ENCODE measurements at places on chromosomes 16 and 17. TPM values are rescaled to one million over a fixed set of nuclear protein-coding genes. Genes with fewer than 3 reads are reported as not detected.

Gene ADAM11
- 0.73 TPM for total RNA-seq

Gene CACNG4
- total RNA-seq, result not detected

GRCh38 chr17:35752471-35752870 lies 568 bp downstream of the GAS2L2 start:
- peaks cover 6% of the 10 kb centered on the region for H3K4me1 ChIP-seq
- H3K4me3 ChIP-seq, result no peak overlapping the region
- DNase-seq, result peak; percentile 82
- no peaks in the 10 kb centered on the region for H3K36me3 ChIP-seq

DNA sequence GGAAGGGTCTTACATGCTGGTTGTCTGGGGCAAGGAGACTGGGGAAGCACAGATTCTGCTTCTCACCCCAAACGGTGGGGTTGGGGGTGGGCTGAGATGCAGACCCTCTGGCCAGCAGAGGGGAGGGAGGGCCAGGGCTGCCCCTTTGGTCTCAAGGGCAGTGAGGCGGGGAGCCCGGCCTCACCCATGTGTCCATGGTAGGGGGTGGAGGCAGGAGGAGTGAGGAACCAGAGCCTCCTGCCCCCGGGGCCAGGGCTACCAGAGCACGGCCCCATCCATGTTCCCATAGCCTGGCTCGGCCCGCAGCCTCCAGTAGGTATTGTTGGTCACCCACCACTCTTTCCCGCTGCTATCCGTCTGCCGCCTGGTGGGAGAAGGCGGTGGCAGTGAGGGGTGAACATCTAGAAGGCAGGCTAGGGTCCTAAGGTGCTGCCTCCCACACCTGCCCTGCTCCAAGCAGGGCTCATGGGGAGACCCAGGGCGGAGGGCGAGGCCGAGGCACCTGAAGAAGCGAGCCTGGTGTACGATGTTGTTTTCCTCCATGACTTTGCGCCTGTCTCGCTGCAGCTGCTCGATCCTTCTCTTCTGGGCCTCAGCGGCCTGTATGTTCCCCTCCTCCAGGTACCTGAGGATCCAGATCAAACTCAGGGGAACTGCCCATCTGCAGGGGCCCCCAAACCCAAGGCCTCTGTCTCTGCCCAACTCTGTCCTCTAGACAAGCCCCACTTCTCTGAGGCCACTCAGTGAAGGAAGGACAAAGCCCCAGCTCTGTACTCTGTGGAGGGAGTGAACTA lies 13.4 kb downstream of the OSBPL7 start:
- DNase-seq, result no peak
- H3K4me1 ChIP-seq, result peaks cover 46% of the 10 kb centered on the region
- H3K27me3 ChIP-seq, result no peaks in the 10 kb centered on the region

- peaks cover 72% of the 10 kb centered on the region for H3K4me1 ChIP-seq
- H3K4me3 ChIP-seq, result peak overlapping the region; percentile 22
- H3K36me3 ChIP-seq, result no peaks in the 10 kb centered on the region
- no peaks in the 10 kb centered on the region for H3K27me3 ChIP-seq
These were observed 8.0 kb upstream of the FASN start for GRCh38 chr17:82105882-82106687.

Gene PIMREG
- total RNA-seq, result 1.8 TPM

Gene LONP2
- 28.8 TPM for total RNA-seq

Gene TBC1D3G
- not detected for total RNA-seq

DNA sequence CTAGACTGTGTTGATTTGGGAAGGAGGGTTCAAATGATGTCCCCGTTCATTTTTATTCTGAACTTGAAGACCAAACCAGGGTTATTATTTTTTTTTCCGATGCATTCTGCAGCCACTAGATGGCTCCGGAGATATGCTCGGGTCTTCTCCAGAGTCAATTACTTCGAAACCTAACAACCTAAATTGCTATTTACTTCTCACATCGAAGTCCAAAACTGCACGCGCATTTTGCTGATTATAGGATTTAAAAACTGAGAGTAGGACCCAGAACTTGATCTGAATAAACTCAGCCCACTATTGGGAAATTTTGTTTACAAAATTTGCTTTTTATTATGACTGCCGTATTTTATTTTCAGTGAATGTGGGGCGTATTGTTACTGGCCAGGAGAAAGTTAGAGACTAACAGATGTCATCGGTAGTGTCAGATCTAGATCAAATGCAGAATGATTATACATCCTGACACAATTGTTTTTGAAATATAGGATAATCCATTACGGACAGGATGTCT lies 263.8 kb downstream of the HS3ST3A1 start:
- no peaks in the 10 kb centered on the region for H3K36me3 ChIP-seq
- no peaks in the 10 kb centered on the region for H3K27me3 ChIP-seq
- H3K4me3 ChIP-seq, result peak overlapping the region; percentile 28
- DNase-seq, result peak; percentile 79

Gene CNGB1
- not detected for total RNA-seq

GRCh38 chr17:20203761-20204263 lies 194.7 kb downstream of the SPECC1 start:
- peaks cover 5% of the 10 kb centered on the region for H3K36me3 ChIP-seq
- peaks cover 11% of the 10 kb centered on the region for H3K4me1 ChIP-seq
- no peaks in the 10 kb centered on the region for H3K27me3 ChIP-seq
- H3K4me3 ChIP-seq, result no peak overlapping the region
- H3K27ac ChIP-seq, result no peak overlapping the region

- H3K36me3 ChIP-seq, result peaks cover 100% of the 10 kb centered on the region
- no peaks in the 10 kb centered on the region for H3K4me1 ChIP-seq
- no peak for DNase-seq
- H3K4me3 ChIP-seq, result no peak overlapping the region
- no peaks in the 10 kb centered on the region for H3K27me3 ChIP-seq
These were observed 15.4 kb downstream of the SMARCE1 start for GRCh38 chr17:40632216-40632615.

GRCh38 chr16:85068746-85069145 lies 41.2 kb downstream of the KIAA0513 start:
- peaks cover 86% of the 10 kb centered on the region for H3K36me3 ChIP-seq
- no peaks in the 10 kb centered on the region for H3K4me1 ChIP-seq
- H3K4me3 ChIP-seq, result no peak overlapping the region
- H3K27ac ChIP-seq, result no peak overlapping the region

Gene CA7
- total RNA-seq, result not detected

GRCh38 chr16:28503470-28504259 lies 3.0 kb downstream of the IL27 start:
- no peaks in the 10 kb centered on the region for H3K36me3 ChIP-seq
- H3K4me3 ChIP-seq, result no peak overlapping the region
- no peaks in the 10 kb centered on the region for H3K4me1 ChIP-seq
- peaks cover 20% of the 10 kb centered on the region for H3K27me3 ChIP-seq

Gene LRRC37A
- total RNA-seq, result 3.3 TPM

Gene TMEM98
- 104 TPM for total RNA-seq

DNA sequence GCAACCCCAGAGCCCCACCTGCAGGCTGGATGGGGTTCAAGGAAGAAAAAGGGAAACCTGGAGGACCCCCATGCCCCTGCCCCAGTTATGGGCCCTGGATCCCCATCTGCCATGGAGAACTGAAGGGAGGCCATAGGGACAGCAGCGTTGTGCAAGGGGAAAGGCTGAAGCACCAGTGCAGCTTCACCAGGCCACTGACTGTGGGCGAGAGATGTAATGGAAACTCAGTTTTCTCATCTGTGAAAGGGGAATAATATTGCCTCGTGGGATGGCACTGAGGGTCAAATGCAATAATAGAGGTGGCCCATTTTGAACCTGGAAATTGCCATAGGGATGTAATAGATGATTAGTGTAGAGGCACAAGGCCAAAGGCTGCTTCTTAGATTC lies 9.9 kb upstream of the TSPOAP1 start:
- peaks cover 7% of the 10 kb centered on the region for H3K36me3 ChIP-seq
- H3K27me3 ChIP-seq, result peaks cover 15% of the 10 kb centered on the region
- H3K4me3 ChIP-seq, result peak overlapping the region; percentile 14
- DNase-seq, result no peak

GRCh38 chr17:14833201-14833785 lies 431.8 kb downstream of the PMP22 start:
- H3K27ac ChIP-seq, result no peak overlapping the region
- no peaks in the 10 kb centered on the region for H3K4me1 ChIP-seq
- no peak overlapping the region for H3K4me3 ChIP-seq
- no peaks in the 10 kb centered on the region for H3K36me3 ChIP-seq
- DNase-seq, result peak; percentile 11
- no peaks in the 10 kb centered on the region for H3K27me3 ChIP-seq

GRCh38 chr16:11264155-11264832 lies 4.8 kb downstream of the TNP2 start:
- H3K27ac ChIP-seq, result no peak overlapping the region
- no peak for DNase-seq
- H3K4me1 ChIP-seq, result peaks cover 8% of the 10 kb centered on the region
- no peak overlapping the region for H3K4me3 ChIP-seq
- no peaks in the 10 kb centered on the region for H3K27me3 ChIP-seq
- no peaks in the 10 kb centered on the region for H3K36me3 ChIP-seq

Gene CFAP52
- total RNA-seq, result not detected

Gene PNPO
- total RNA-seq, result 21.7 TPM

Gene RHBDL1
- 6.7 TPM for total RNA-seq

Gene HYDIN
- 0.58 TPM for total RNA-seq

GRCh38 chr17:49629447-49629846 lies 48.5 kb downstream of the SPOP start:
- no peaks in the 10 kb centered on the region for H3K36me3 ChIP-seq
- peaks cover 88% of the 10 kb centered on the region for H3K4me1 ChIP-seq
- no peaks in the 10 kb centered on the region for H3K27me3 ChIP-seq
- H3K27ac ChIP-seq, result peak overlapping the region; percentile 30
- no peak overlapping the region for H3K4me3 ChIP-seq

Gene CBX2
- 1.0 TPM for total RNA-seq

DNA sequence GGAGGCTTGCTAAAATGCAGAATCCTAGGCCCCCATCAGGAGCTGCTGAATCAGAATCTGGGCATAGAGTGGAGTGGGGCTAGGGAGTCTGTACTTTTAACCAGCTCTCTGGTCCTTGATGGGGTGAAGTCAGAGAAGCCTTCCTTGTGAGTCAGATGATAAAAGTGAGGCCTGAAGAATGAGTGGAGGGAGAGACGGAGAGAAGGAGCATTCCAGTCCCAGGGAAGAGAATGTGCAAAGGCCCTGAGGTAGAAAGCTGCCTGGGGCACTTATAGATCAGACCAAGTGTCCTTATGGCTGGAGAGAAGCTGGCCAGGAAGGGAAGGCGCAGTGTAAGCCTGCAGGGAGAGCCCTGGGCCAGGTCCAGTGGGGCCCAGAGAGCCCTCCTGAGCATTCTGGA lies 235.1 kb upstream of the NLRP1 start:
- H3K27me3 ChIP-seq, result no peaks in the 10 kb centered on the region
- H3K36me3 ChIP-seq, result no peaks in the 10 kb centered on the region
- H3K4me1 ChIP-seq, result no peaks in the 10 kb centered on the region
- no peak for DNase-seq
- H3K27ac ChIP-seq, result no peak overlapping the region

Gene LDHD
- total RNA-seq, result 77.2 TPM

Gene LYRM9
- total RNA-seq, result 11.6 TPM

DNA sequence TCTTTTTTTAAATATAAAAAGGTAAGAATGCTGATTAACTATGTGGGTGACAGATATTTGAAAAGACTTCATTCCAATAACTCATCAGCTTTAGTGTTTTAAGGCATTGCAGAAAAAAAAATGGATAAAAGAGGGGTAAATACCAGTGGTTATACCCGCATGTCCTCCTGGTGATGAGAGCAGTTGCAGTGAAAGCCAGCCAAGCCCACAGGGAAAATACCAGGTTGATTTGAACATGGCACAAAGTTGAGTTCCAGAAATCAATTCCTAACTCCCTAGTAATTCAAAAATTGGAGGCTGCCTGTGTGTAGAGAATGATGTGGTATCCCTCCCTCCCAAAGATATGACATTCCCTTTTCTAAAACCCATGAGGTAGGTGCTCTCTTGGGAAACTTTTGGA lies 453.2 kb upstream of the SOX9 start:
- H3K27ac ChIP-seq, result no peak overlapping the region
- no peaks in the 10 kb centered on the region for H3K4me1 ChIP-seq
- no peaks in the 10 kb centered on the region for H3K36me3 ChIP-seq
- no peak for DNase-seq
- H3K4me3 ChIP-seq, result no peak overlapping the region

Gene ALOXE3
- total RNA-seq, result not detected

DNA sequence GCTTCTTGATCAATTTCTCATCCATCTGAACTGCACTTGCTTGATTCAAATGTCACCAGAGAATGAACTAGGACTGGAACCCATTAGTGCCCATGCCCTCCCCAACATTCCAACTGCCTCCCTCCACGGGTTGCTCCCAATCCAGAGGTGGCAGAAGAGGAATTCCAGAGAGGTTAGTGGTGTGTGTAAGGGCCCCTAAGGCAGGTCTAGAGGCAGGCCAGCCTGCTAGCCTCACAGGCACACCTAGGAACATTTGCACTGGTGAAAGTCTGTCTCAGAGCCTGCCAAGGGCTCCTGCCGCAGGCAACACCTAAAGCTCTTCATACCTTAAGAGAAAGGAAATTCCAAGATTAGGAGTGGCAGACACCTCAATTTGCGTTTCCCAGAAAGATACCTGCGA lies 21.2 kb upstream of the CMTM4 start:
- H3K27me3 ChIP-seq, result no peaks in the 10 kb centered on the region
- H3K36me3 ChIP-seq, result peaks cover 44% of the 10 kb centered on the region
- no peak overlapping the region for H3K27ac ChIP-seq
- H3K4me3 ChIP-seq, result no peak overlapping the region

DNA sequence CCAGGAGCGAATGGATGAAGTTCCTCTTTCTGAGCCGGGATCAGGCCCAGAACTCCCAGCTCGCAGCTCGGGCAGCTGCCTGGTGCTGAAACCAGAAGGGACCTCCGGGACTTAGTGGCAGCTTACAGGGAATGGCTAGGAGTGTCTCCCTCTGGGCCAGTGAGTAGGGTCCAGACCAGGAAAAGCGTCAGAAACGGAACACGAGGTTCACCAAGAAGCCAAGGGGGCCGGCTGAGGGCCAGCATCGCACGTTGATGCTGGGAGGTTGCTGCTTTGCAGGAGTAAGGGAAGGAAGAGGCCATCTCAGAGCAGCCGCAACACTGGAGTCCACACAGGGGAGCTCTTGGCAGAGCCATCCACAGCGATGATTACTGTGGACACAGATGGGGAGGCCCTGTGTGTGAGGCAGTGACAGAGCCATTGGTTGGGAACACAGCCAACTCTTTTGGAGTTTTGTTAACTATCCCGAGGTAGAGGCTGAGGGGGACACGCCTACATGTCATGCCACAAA lies 74.0 kb upstream of the CREBBP start:
- no peak overlapping the region for H3K27ac ChIP-seq
- H3K36me3 ChIP-seq, result no peaks in the 10 kb centered on the region
- H3K4me1 ChIP-seq, result peaks cover 31% of the 10 kb centered on the region
- no peak overlapping the region for H3K4me3 ChIP-seq
- DNase-seq, result no peak

Gene CBX8
- not detected for total RNA-seq

- no peaks in the 10 kb centered on the region for H3K27me3 ChIP-seq
- H3K4me3 ChIP-seq, result no peak overlapping the region
- H3K4me1 ChIP-seq, result no peaks in the 10 kb centered on the region
- no peak for DNase-seq
These were observed 67.7 kb downstream of the HLF start for GRCh38 chr17:55332296-55333041.

DNA sequence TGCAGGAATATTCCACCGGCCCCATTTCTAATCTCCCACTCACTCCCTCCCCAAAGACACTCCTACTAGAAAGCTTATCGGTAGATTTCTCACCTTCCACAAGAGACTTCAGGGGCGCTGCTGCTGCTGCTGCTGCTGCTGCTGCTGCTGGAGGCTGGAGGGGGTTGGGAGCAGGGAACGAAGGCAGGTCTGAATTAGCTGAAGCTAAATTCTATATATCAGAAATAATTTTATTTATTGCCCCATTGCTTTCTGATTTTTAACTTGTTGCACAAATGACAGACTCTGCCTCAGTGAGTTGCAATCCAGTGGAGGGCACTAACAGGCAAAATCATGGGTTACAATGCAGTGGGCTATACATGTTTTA lies 25.8 kb upstream of the HLF start:
- peak overlapping the region; percentile 72 for H3K27ac ChIP-seq
- peaks cover 20% of the 10 kb centered on the region for H3K4me1 ChIP-seq
- peak overlapping the region; percentile 49 for H3K4me3 ChIP-seq
- no peak for DNase-seq
- no peaks in the 10 kb centered on the region for H3K36me3 ChIP-seq

Data from stomach (tissue), 19 donors.